Activated naive CD4-positive, alpha-beta T cell (primary cell): ENCODE measurements at places on chromosomes 11 and 22.

- no peak for DNase-seq
Observed at GRCh38 chr11:96367342-96367741, 22.4 kb downstream of the CCDC82 start.

DNA sequence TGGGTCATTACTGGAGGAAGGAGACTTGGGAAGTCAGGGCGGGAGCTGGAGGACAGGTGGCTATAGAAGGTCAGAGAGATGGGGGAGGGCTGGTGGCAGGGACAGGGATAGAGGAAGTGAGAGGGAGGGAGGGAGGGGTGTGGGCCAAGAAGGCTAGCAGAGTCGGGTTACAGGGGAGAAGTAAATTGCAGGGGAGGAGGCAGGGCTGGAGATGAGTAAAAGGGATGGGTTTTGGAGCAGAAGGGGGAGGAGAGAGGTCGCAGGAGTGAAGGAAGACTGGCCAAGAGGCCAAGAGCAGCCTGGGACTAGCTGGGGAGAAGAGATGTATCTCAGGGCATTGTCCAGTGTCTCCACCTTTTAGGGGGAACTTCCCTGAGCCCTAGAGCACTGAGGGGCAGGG is 33.0 kb downstream of the LRRC10B start:
- no peak for DNase-seq

GRCh38 chr11:1304380-1304779 is 5.1 kb downstream of the TOLLIP start:
- DNase-seq: no peak

DNA sequence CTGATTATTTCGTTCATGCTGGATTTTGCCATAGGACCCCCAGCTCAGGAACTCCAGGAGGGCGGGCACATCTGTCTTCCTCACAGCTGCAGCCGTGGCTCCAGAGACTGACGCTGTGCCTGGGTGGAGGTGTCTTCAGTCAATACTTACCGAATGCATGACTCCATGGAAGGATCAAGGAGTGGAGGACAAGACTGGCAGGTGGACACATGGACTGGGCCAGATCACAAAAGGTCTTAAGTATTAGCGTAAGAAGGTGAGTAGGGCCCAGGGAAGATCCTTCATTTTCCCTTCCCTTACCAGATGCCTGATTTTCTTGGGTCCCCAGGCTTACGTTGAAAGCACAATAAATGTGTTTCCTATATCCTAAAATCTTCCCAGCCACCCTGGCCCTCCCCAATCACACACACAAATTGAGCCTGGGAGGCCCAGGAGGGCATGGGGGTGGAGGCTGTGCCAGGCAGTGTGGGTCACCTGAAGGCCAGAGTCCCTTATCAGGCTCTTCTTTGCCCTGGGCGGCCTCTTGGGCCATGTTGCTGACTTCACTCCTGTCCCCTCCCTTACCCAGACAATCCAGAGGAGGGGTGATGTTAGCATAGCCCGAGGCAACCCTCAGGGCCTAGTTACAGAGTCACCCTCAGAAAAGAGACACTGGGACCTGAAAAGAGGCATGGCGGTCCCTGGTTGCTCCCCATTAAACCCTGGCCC is 56.4 kb downstream of the CYTH4 start:
- DNase-seq: no peak

GRCh38 chr22:29744902-29745301 is 21.9 kb downstream of the ZMAT5 start:
- DNase-seq: no peak

DNA sequence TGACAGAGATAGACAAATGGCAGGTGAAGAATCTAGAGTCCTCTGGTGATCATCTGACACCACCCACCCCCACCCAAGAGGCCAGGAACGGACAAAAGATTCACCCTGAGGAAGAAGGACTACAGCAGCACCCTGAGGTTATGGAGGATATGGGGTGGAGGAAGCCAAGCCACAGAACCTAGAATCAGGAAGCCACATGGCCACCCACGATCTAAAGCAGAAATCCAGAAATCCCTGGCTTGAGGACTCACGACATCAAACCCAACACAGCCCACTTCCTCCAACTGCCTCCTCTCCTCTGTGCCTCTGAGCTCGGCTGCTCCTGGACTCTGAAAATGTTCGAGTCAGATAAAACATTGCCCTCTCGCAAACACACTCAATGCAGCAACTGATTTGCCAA is 364.3 kb downstream of the SHANK2 start:
- DNase-seq: no peak

GRCh38 chr11:77994434-77995362 is at the start of gene INTS4:
TSS of gene INTS4 (minus strand) at chr11:77994668. CDS start at chr11:77994643, 25 bp downstream.
- DNase-seq: peak; percentile 96

GRCh38 chr11:114556135-114556534 is 3.5 kb downstream of the NXPE1 start:
- DNase-seq: no peak

- peak; percentile 4 for DNase-seq
Observed at GRCh38 chr11:59102259-59102765, 4.7 kb upstream of the FAM111B start.

DNA sequence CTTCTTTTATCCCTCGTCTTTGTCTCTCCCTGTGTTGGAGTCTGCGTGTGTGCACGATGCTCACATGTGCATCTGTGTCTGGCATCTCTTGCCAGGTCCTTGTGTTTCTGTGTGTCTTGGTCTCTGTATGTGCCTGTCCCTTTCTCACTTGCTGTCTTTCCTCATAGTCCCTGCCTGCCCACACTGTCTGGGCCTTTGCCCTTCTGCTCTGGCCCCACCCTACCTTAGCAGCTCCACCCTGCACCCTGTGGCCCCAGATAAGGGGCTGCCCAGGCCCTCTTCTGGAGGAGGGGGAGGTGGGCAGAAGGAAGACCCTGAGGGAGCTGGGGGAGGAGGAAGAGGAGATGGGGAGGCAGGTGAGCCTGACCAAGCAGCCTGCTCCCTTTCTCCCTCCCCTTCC is 2.8 kb downstream of the EHBP1L1 start:
- DNase-seq: no peak

- DNase-seq: no peak
Observed at GRCh38 chr22:49099496-49100124, 728.1 kb downstream of the BRD1 start.

DNA sequence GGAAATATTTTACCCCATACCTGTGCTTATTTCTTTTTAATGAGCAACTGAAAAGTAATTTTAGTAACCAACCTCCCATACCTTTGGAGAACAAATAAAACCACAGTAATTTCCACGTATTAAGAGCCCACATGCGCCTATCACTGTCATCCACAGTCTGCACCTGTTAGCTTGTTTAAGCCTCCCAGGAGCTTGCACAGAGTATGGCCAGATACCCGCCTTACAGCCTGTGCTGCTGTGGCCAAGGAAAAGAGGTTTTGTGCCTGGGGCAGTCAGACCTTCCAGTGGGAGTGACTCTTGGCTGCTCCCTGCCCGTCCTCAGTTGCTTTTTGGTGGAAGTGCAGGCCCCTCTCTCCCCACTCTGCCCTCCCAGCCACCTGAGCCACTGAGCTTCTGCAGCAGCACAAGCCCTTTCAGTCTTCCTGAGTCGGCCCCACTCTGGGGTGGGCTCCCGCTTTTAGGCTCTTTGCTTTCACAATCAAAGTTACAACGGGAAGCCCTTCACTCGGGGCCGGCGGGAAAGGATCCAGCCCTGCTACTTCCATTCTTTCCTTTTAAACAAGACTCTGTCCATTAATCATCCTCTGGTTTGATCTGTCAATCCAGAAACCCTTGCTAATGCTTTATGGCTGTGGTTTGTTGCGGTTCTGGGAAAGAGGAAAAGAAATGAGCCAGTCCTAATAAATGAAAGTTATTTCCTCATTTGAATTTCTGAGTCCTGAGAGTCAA is 308.8 kb downstream of the TBC1D22A start:
- no peak for DNase-seq

GRCh38 chr11:70861559-70861958 is 390.8 kb downstream of the SHANK2 start:
- no peak for DNase-seq

- no peak for DNase-seq
Observed at GRCh38 chr11:108788565-108789199, 123.8 kb downstream of the DDX10 start.

- DNase-seq: no peak
Observed at GRCh38 chr11:111870113-111870512, 1.3 kb downstream of the ALG9 start.

GRCh38 chr11:75814363-75814676 is 690 bp upstream of the UVRAG start:
- DNase-seq: no peak

- no peak for DNase-seq
Observed at GRCh38 chr11:5737091-5737490, 843 bp downstream of the OR56B1 start.

- DNase-seq: no peak
Observed at GRCh38 chr11:129144256-129144655, 47.9 kb downstream of the ARHGAP32 start.
